Hematopoietic multipotent progenitor cell (in vitro differentiated cells): ENCODE measurements at places on chromosomes 11 and 22.

GRCh38 chr11:57787920-57788702 is 26.5 kb downstream of the CTNND1 start:
- DNase-seq = no peak

DNA sequence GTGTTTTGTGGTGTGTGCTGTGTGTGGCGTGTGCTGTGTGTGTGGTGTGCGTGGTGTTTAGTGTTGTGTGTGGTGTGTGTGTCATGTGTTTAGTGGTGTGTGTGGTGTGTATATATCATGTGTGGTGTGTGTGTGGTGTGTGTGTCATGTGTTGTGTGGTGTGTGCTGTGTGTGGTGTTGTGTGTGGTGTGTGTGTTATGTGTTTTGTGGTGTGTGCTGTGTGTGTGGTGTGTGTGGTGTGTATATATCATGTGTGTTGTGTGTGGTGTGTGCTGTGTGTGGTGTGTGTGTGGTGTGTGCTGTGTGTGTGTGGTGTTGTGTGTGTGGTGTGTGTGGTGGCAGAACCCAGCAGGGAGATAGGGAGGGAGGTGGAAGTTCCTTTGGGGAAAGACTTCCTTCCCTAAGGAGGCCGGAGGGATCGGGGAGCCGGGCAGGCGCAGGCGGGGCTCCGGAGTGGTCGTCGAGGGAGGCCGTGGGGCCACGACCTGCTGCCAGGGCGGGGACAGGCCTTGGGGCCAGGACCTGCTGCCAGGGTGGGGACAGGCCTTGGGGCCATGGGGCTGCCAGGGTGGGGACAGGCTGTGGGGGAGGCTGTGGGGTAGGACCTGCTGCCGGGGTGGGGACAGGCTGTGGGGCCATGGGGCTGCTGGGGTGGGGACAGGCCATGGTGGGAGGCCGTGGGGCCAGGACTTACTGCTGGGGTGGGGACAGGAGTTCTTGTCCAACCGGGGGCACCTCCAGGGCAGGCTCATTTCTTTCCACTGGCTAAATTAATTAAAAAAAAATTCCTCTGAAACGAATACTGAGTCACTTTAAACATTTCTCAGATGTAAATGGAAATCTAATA is 15.2 kb downstream of the PIM3 start:
- DNase-seq = no peak

GRCh38 chr22:37340331-37341262 is 58.3 kb downstream of the CYTH4 start:
- no peak for DNase-seq

GRCh38 chr11:36093548-36093947 is 149.7 kb downstream of the LDLRAD3 start:
- DNase-seq = no peak

- DNase-seq = no peak
These were observed 148.8 kb downstream of the JRKL start for GRCh38 chr11:96538622-96539021.

GRCh38 chr11:122863704-122864326 is 18.7 kb upstream of the JHY start:
- DNase-seq = no peak

DNA sequence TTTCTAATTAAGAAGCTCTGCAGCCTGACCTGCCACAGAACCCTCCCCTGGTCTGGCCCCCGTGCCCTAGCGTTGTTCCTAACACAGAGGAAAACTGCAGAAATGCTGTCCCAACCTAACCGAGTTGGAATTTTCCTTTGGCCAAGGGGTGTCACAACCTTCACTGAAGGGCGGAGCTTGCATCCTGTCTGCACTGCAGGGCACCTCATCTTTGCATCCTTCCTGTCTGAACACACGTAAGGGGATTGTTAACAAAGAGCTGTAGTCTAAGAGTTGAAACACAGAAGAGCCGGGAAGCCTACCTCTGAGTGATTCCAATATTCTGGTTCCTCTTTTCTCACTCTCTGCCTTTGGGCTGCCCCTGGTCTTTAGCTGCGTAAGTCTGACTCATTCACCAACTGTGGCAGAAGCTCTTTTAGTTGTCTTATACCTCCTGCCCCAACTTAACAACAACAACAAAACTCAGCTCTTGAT is 1.6 kb downstream of the DIXDC1 start:
- no peak for DNase-seq

DNA sequence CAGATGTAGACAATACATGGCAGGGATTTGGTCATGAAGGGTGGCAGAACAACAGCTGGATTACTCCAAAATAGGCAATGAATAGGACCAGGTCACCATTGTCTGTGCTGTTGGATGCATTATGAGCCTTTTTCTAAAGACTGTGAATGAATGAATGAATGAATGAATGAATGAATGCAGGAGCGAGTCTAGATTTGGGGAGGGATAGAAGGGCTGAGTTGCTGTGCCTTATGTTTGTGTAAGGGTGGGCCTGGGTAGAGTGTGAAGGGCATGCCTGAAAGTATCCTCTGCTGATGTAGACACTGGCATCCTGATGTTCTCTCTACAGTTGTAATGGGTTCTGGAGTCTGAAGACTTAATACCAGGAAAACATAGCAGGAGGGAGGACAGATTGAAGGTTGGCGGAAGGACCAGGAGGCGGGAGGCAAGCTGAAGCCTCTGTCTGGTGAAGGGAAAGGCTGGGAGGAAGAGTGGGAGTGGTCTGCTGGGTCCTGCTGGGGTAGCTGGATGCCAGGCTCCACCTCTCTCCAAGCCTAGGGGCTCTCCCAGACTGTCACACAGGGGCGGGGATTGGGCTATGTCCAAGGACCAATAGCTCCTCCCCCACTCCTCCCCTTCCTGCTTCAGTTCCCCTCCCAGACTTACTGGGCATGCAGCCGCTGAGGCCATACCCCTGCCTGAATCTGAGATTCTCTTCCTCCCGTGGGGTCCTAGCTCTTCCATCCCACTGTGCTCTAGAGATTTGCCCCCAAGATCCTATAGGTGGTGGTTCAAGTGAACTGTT is 4.8 kb downstream of the TRIM3 start:
- DNase-seq = peak; percentile 92

GRCh38 chr11:130945896-130946295 is 29.6 kb upstream of the SNX19 start:
- no peak for DNase-seq

DNA sequence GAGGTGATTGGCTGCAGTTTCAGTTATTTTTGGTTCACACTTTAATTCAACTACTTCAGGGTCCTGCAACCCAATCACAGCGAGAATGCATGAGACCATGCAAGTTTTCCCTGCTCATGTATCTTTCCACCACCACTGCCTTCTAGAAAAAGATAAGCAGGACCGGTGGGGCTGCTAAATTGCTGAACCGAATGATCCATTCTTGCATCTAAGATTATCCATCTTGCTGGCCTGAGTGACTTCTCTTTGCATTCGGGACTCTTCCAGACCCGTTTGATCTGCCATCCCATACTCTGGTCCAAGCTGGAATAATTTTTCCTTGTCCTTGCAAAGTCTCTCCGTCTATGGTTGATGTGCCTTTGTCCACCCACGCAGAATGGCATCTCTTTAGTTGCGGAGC is 56.3 kb upstream of the TP53I11 start:
- no peak for DNase-seq

DNA sequence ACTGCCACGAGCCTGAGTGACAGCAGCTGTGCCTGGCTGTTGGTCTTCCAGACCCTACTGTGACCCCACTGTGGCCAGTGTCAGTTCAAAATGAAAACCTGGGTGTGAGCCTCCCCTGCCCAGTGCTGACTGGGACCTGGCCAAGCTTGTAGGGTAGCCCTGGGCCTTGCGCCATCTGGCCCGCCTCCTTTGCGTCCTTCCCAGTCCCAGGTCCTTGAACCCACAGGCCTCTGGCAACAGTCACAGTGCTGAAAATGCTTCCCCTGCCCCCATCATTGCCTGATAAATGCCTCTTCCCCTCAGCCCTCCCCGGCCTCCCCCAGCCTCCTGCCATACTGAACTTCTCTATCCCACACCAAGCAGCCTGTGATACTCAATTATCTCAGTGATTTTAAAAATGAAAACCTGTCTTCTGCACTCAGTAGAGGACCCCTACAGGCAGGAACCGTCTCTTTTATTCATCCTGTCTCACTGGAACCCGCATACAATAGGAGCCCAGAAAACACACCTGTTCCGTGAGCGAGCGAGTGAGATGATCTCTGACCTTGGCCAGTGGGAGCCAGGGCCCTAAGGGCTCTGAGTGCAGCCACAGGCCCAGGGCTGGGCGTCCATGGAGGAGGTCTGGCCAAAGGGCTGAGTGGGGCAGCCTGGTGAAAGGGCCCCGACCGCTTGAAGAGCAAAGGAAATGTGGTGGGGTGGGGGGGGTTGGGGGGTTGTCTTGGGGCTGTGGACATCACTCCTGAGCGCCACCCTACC is 49.7 kb upstream of the TTLL12 start:
- DNase-seq = no peak

DNA sequence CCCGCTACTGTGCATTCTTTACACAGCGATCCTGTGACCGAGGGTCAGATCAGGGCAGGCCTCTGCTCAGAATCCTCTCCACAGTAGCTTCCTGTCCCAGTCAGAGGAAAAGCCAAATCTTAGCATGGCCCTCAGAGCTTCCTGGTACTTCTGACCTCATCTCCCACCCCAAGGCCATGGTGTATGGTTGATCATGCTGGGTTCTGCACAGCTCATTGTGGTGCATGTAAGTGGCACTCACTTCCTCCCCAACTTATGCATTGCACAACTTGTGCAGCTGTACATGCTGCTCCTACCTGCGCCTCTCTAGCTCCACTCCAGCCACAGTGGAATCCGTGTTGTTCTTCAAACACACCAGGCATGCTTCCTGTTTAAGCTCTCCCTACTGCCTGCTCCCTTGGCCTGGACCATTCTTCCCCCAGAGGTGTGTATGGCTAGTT is 20.3 kb downstream of the BMAL1 start:
- no peak for DNase-seq

DNA sequence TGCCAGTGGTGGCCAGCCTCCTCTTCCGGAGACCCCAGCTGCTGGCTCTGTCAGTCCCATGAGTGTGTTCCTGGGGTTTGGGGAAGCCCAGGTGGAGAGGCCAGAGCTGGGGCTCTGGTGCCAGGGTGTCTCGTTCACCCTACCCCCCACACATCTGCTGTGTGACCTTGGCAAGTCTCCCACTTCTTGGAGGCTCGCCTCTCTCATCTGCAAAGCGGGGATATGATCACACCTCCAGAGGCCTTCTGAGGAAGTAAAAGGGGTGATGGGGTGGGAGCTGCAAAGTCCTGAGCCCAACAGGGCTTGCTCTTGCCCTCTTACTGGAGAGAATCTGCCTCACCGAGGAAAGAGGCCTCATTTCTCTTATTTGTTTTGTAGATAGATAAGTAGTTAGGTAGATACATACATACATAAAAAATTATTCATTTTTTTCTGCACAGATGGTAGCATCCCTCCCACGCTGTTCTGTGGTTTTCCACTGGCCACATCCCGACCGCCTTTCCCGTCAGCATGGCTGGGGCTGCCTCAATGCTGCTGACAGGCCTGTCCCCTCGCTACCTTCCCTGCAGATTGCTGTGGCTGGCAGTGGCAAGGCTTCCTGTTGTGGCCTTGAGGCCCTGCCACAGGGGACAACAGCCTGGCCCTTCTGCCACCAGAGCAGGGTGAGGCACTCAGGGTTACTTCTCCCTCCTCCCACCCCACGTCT is 23.9 kb downstream of the MYO7A start:
- DNase-seq = no peak

- peak; percentile 97 for DNase-seq
These were observed at the start of gene BIRC2 for GRCh38 chr11:102346748-102347461. Gene BIRC2, plus strand, starts transcription at chr11:102347214. Its CDS starts 2,641 bp downstream, at chr11:102349855.

DNA sequence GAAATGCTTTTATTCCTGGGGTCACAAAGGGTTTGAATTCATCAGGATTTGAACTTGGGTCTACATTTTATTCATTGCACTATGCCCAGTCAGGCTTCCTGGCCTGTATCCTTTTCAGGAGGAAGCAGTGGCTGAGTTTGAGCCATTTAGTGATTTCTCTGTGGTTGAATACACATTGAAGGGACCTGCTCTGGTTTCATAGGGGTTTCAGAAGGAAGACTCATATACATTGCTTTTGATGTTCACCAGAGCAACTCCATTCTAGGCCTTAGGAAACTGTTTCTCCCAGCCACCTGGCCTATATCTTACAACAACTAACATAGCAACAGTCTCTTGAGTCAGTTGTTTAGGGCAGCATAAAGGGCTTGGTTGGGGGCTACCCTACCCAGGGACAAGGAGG is 165.7 kb downstream of the INSC start:
- DNase-seq = no peak
